ENCODE measurements at places on chromosomes 5 and 9. TPM values are rescaled to one million over a fixed set of nuclear protein-coding genes. Genes with fewer than 3 reads are reported as not detected.

Gene FBP2
- not detected for total RNA-seq

Gene UNC5A
- total RNA-seq: not detected

Gene RASEF
- total RNA-seq: not detected

Gene NELFB
- total RNA-seq: 42.9 TPM

Gene C1QTNF2
- total RNA-seq: not detected

Gene TMEM215
- total RNA-seq: not detected

Gene SYK
- total RNA-seq: 75.5 TPM

Gene GNA14
- total RNA-seq: not detected

Gene C9orf50
- total RNA-seq: not detected

DNA sequence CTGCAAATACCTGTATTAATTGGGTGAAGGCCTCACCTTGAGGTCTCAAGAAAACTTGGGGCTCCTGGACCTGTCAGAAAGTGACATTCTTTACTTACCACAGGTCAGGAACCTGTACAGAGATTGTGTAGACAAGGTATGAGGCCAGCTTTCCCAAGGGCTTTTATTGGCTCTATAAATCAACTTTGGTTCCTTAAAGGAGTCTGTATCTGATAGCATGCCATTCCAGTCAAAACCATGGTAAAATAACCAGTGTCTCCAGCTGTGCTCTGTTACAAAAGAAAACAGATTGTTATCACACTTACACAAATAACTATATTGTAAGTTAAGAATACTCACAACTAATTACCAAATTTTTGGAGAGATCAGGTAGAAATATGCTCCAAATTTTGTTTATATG is 64.5 kb downstream of the COL15A1 start:
- H3K4me3 ChIP-seq: no peak overlapping the region
- peaks cover 6% of the 10 kb centered on the region for H3K4me1 ChIP-seq
- no peak overlapping the region for H3K27ac ChIP-seq
- H3K27me3 ChIP-seq: no peaks in the 10 kb centered on the region

DNA sequence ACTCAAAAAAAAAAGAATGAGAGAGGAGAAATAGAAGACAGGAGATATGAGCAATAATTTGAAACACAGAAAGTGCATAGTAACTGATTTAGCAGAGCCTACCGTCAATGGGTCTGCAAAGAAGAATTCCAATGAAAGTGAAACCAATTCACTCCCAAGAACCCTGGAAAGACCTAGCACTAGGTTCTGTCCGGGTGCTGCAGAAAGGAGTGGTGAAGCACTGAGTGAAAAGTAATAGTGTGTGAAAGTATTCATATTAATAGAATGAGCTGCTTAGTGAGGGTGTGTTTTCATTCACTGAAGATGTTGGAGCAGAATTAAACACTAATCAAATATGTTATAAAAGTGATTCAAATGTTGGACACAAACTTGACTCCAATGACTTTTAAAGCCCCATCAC is 51.3 kb upstream of the SLC30A5 start:
- H3K36me3 ChIP-seq: no peaks in the 10 kb centered on the region
- no peaks in the 10 kb centered on the region for H3K27me3 ChIP-seq
- DNase-seq: no peak

GRCh38 chr9:17587113-17587512 is 8.2 kb downstream of the SH3GL2 start:
- no peak for DNase-seq
- no peaks in the 10 kb centered on the region for H3K27me3 ChIP-seq
- no peaks in the 10 kb centered on the region for H3K4me1 ChIP-seq
- no peak overlapping the region for H3K27ac ChIP-seq

DNA sequence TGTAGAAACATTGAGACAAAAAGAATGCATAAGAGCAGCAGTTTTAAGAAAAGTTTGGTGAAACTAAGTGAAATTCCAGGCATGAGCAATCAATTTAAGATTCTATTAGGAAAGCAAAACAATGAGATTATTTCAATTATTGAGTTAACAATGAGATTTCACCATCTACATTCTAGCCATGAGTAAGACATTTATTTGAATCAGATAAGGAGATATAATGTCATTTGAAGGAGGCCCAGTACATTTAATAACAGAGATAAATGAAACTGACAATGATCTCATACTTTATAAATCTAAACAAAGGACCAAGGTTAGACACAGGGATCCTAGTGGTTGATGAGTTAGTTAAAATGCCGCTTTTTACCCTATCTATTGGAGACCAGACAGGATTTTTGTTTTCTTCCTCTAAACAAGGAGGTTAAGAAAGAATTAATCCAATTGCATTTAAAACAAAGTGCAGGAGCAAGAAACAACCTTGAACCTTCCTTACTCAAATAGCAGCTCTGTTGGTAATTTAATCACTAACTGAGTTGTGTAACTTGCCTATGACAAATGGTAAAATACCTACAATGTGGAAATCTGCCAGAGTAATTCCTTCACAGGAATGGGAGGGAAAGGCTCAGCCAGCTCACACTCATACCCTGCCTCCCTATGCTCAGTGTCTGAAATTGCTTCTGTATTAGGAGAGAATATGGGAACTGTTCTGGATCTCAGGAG is 103.5 kb upstream of the NR3C1 start:
- no peak for DNase-seq
- no peak overlapping the region for H3K4me3 ChIP-seq
- no peaks in the 10 kb centered on the region for H3K4me1 ChIP-seq
- no peaks in the 10 kb centered on the region for H3K27me3 ChIP-seq

DNA sequence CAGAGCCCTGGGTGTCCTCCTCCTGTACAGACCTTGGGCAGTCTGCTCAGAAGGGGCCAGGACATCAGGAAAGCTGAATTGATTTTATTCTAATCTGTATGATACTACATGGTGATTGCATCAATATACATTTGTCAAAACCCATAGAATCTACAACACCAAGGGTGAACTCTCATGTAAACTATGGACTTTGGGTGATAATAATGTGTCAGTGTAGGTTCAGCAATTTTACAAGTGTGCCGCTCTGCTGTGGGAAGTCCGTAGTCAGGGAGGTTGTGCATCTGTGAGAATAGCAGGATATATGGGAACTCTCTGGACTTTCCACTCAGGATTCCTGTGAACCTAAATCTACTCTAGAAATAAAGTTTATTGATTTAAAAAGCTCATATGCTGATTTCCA is 155.3 kb upstream of the NFIL3 start:
- peaks cover 6% of the 10 kb centered on the region for H3K4me1 ChIP-seq
- no peaks in the 10 kb centered on the region for H3K27me3 ChIP-seq
- no peak for DNase-seq

DNA sequence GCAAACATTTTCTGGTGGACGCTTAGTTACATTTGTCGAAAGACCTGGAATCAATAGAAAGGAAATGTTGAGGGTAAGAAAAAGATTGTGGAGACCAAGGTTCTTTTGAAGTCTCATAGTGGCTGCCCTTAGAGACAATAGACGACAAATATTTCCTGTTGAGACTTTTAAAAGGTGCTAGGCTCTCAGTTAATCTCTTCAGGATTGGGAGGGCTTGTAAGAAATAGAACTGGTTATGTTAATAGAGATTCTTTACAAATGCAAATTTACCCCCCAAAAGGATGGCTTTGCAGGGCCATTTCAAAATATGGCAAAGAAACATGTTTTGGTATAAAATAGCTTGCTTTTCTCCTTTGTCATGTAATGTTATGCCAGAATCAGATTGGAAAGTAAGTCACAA is 428.2 kb upstream of the CTNND2 start:
- H3K27ac ChIP-seq: no peak overlapping the region
- DNase-seq: no peak
- no peaks in the 10 kb centered on the region for H3K27me3 ChIP-seq
- H3K4me1 ChIP-seq: no peaks in the 10 kb centered on the region
- H3K4me3 ChIP-seq: no peak overlapping the region

GRCh38 chr5:169333518-169333917 is 32.6 kb upstream of the SLIT3 start:
- no peak overlapping the region for H3K4me3 ChIP-seq
- H3K4me1 ChIP-seq: no peaks in the 10 kb centered on the region
- no peak for DNase-seq
- H3K27me3 ChIP-seq: no peaks in the 10 kb centered on the region

DNA sequence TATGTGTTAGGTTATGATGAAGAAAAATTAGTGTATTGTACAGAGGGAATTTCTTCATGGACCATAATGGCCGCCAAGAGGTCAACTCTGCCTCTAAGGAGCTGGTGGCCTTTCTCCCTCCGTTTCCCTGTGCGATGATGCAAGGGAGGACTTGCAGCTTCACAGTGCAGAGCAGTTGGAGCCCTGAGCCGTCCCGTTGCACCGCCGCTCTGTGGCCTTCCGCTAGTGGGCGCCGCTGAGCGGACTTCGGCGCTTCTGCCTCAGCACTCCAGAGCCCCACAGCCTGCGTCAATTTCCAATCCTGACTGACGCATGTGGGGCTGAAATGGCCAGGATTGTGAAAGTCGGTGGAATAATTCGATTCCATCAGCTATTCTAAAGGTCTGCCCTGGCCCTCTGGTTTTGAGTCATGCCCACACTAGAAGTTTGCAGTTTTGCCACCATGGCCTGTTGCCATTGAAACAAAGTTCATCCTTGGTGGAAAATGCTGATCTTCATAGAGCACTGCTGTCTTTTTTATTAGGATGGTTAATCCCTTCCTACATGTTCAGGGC is 22.7 kb upstream of the LECT2 start:
- H3K27ac ChIP-seq: no peak overlapping the region
- no peak overlapping the region for H3K4me3 ChIP-seq
- H3K36me3 ChIP-seq: no peaks in the 10 kb centered on the region
- peak; percentile 61 for DNase-seq

GRCh38 chr5:139882316-139882715 is 86.7 kb downstream of the PSD2 start:
- no peaks in the 10 kb centered on the region for H3K27me3 ChIP-seq
- no peak overlapping the region for H3K27ac ChIP-seq
- H3K4me1 ChIP-seq: peaks cover 1% of the 10 kb centered on the region
- H3K36me3 ChIP-seq: no peaks in the 10 kb centered on the region
- no peak overlapping the region for H3K4me3 ChIP-seq
- DNase-seq: no peak

DNA sequence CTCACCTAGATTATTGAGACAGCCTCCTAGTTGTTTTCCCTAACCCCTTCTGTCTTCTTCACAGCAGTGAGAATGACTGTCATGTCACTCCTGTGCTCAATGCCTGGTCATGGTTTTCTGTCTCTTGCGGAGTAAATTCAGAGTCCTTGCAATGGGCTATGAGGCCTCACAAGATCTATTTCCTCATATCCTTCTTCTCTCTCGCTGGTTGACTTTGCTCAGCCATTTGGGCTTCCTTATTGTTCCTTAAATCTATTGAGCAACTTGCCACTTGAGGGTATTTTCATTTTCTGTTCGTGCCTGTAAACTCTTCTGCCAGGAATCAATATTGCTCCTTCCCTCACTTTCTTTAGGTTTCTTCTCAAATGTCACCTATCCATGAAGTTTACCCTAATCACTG is 9.0 kb downstream of the PPP3R2 start:
- H3K4me1 ChIP-seq: no peaks in the 10 kb centered on the region
- no peaks in the 10 kb centered on the region for H3K36me3 ChIP-seq
- no peak overlapping the region for H3K4me3 ChIP-seq
- no peak for DNase-seq
- no peaks in the 10 kb centered on the region for H3K27me3 ChIP-seq

GRCh38 chr9:112384219-112384618 is 4.3 kb downstream of the HSDL2 start:
- no peak overlapping the region for H3K27ac ChIP-seq
- H3K27me3 ChIP-seq: no peaks in the 10 kb centered on the region
- H3K36me3 ChIP-seq: no peaks in the 10 kb centered on the region
- H3K4me1 ChIP-seq: no peaks in the 10 kb centered on the region

- no peaks in the 10 kb centered on the region for H3K36me3 ChIP-seq
- DNase-seq: no peak
- no peak overlapping the region for H3K27ac ChIP-seq
- H3K4me3 ChIP-seq: no peak overlapping the region
- no peaks in the 10 kb centered on the region for H3K4me1 ChIP-seq
- no peaks in the 10 kb centered on the region for H3K27me3 ChIP-seq
These were observed 235.4 kb downstream of the DMRT2 start for GRCh38 chr9:1285526-1285925.

- H3K36me3 ChIP-seq: no peaks in the 10 kb centered on the region
- no peak overlapping the region for H3K27ac ChIP-seq
- H3K27me3 ChIP-seq: peaks cover 18% of the 10 kb centered on the region
- no peak overlapping the region for H3K4me3 ChIP-seq
- H3K4me1 ChIP-seq: peaks cover 7% of the 10 kb centered on the region
- DNase-seq: no peak
These were observed 5.7 kb downstream of the SLC6A3 start for GRCh38 chr5:1439388-1440097.

- H3K27ac ChIP-seq: no peak overlapping the region
- H3K27me3 ChIP-seq: no peaks in the 10 kb centered on the region
- H3K36me3 ChIP-seq: no peaks in the 10 kb centered on the region
- H3K4me1 ChIP-seq: no peaks in the 10 kb centered on the region
- H3K4me3 ChIP-seq: no peak overlapping the region
These were observed 7.3 kb upstream of the RANBP17 start for GRCh38 chr5:170854566-170854965.

GRCh38 chr5:7794823-7795222 is 56.1 kb downstream of the CFAP90 start:
- H3K27me3 ChIP-seq: no peaks in the 10 kb centered on the region
- no peak overlapping the region for H3K4me3 ChIP-seq
- no peak for DNase-seq
- H3K4me1 ChIP-seq: no peaks in the 10 kb centered on the region
- H3K36me3 ChIP-seq: no peaks in the 10 kb centered on the region

All from natural killer cell (primary cell).